Activated CD4-positive, alpha-beta T cell treated with anti-CD3 and anti-CD28 coated beads, Interleukin-2, amount 10 ng/mL, durations not matched to agents 24 days and 14 days (primary cell): ENCODE measurements at places on chromosomes 5 and 9. TPM values are rescaled to one million over a fixed set of nuclear protein-coding genes. Genes with fewer than 3 reads are reported as not detected.

DNA sequence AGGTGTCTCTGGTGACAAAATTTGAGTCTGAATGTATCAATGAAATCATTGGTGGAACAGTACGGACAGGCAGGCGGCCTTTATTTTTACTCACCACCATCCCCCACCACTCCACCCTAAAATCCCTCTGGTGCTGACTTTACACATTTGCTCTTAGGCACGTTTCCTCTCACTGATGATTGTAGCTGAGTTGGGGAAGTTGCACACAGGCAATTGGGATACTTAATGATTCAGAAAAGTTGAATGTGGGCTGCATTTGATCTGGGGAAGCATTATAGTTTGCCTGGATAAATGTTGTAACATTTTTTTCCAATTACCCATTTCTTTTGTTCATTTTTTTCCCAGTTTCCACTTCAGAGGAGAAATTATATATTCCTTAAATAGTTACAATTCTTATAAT is 658.4 kb downstream of the TLR4 start:
- no peak overlapping the region for H3K4me3 ChIP-seq
- no peak for DNase-seq
- H3K27me3 ChIP-seq = no peaks in the 10 kb centered on the region
- no peaks in the 10 kb centered on the region for H3K4me1 ChIP-seq

ZFP2 gene
- total RNA-seq = 0.33 TPM in 1 of 2 replicates, not detected in the other

DNA sequence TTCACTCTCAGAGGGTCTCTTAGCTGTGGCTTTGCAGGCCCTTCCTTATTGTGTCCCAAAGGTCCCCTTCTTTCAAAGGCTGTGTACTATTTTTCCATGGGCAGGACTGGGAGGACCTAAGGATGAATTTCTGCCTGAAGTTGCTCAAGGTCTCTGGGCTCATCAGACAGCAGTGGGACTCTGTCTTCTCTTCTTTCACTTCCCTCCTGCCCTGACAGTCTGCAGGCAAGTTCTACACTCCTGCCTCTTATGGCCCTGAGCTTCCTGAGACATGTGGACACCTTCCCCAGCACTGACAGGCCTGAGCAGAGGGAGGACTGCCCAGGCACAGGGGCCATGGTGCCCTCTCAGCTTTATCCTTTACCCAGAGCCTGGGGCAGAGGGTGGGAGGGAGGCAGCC is 14.8 kb downstream of the ENHO start:
- no peak overlapping the region for H3K4me3 ChIP-seq
- no peaks in the 10 kb centered on the region for H3K36me3 ChIP-seq
- H3K27me3 ChIP-seq = peaks cover 9% of the 10 kb centered on the region
- no peaks in the 10 kb centered on the region for H3K4me1 ChIP-seq

GRCh38 chr9:110028271-110028670 is 179.7 kb downstream of the C9orf152 start:
- no peak overlapping the region for H3K4me3 ChIP-seq
- H3K27me3 ChIP-seq = peaks cover 2% of the 10 kb centered on the region
- H3K36me3 ChIP-seq = no peaks in the 10 kb centered on the region
- H3K27ac ChIP-seq = no peak overlapping the region

- H3K4me1 ChIP-seq = no peaks in the 10 kb centered on the region
- no peak overlapping the region for H3K27ac ChIP-seq
- no peak overlapping the region for H3K4me3 ChIP-seq
Measured at GRCh38 chr5:148768806-148769415, 57.5 kb upstream of the ADRB2 start.

DNA sequence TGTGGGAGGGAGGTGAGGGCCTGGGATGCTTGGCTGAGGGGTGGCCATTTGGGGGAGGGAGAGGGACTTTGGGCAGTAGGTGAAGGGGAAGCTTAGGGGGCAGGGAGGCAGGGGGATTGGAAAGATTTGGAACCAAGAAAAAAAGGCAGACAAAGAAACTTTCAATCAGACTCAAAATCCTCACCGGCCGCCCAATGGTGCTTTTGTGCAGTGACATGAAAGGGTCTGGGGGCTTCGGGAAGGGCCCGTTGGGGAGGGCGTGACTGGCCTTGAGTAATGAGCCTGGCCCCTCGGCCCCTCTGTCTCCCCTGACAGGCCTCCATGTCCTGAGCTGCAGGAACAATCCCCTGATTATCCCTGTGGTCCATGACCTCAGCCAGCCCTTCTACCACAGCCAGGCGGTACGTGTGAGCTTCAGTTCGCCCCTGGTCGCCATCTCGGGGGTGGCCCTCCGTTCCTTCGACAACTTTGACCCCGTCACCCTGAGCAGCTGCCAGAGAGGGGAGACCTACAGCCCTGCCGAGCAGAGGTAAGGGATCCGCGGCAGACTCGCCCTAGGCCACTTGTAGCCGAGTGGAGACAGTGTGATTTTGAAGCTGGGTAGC is 181.1 kb downstream of the PAPPA start:
- no peaks in the 10 kb centered on the region for H3K4me1 ChIP-seq
- no peaks in the 10 kb centered on the region for H3K27me3 ChIP-seq
- no peak overlapping the region for H3K27ac ChIP-seq
- no peak for DNase-seq

DNAH5 gene
- total RNA-seq = not detected in 2 replicates

MOB3B gene
- 0.82 and 1.1 TPM in 2 replicates for total RNA-seq

- no peaks in the 10 kb centered on the region for H3K27me3 ChIP-seq
- H3K4me1 ChIP-seq = no peaks in the 10 kb centered on the region
- H3K36me3 ChIP-seq = no peaks in the 10 kb centered on the region
- DNase-seq = no peak
Measured at GRCh38 chr9:134488331-134489280, 153.0 kb upstream of the COL5A1 start.

- H3K36me3 ChIP-seq = no peaks in the 10 kb centered on the region
- no peak for DNase-seq
- H3K4me3 ChIP-seq = no peak overlapping the region
- H3K27ac ChIP-seq = no peak overlapping the region
- H3K4me1 ChIP-seq = no peaks in the 10 kb centered on the region
Measured at GRCh38 chr9:133008824-133009223, 22.0 kb upstream of the GTF3C5 start.

DNA sequence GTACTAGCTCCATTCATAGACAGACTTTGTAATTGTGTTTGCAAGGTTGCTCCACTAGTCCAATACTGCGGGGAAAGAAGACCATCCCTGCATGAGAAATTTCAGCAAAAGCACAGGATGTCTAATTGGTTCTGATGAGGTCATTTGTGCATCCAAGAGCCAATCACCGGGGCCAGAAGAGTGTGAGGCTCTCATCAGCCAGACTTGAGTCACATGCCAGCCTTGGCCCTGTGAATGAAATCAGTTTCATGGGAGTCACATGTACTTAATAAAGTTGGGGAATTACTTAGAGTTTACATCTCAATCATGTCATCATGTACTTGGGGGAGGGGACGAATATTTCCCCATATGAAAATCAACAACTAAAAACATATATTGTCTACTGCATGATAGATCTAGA is 1236.0 kb downstream of the MAT2B start:
- DNase-seq = no peak
- no peak overlapping the region for H3K27ac ChIP-seq
- no peak overlapping the region for H3K4me3 ChIP-seq
- H3K27me3 ChIP-seq = no peaks in the 10 kb centered on the region
- H3K36me3 ChIP-seq = no peaks in the 10 kb centered on the region

- peaks cover 16% of the 10 kb centered on the region for H3K4me1 ChIP-seq
- peaks cover 2% of the 10 kb centered on the region for H3K36me3 ChIP-seq
- DNase-seq = peak; percentile 84
Measured at GRCh38 chr5:108003178-108003577, 332.4 kb upstream of the EFNA5 start.

RNF180 gene
- total RNA-seq = not detected in 2 replicates

GRCh38 chr5:68494771-68495170 is 279.2 kb downstream of the PIK3R1 start:
- H3K4me1 ChIP-seq = no peaks in the 10 kb centered on the region
- no peak overlapping the region for H3K4me3 ChIP-seq
- no peak for DNase-seq
- no peak overlapping the region for H3K27ac ChIP-seq
- no peaks in the 10 kb centered on the region for H3K36me3 ChIP-seq

ARSK gene
- total RNA-seq = 3.2 and 4.1 TPM in 2 replicates

DNA sequence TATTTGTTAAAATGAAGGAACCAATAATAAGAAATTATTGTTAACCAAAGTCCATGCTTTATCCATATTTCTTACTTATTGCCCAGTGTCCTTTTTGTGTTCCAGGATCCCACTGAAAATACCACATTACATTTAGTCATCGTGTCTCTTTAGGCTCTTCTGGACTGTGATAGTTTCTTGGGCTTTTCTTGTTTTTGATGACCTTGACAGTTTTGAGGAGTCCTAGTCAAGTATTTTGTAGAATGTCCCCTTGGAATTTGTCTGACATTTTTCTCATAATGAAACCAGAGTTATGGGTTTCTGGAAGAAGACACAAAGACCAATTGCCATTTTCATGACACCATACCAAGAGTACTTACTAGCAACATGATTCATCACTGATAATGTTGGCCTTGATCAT is 13.6 kb upstream of the COMMD10 start:
- no peaks in the 10 kb centered on the region for H3K36me3 ChIP-seq
- DNase-seq = no peak
- peaks cover 39% of the 10 kb centered on the region for H3K27me3 ChIP-seq
- H3K27ac ChIP-seq = no peak overlapping the region
- H3K4me3 ChIP-seq = no peak overlapping the region
- peaks cover 5% of the 10 kb centered on the region for H3K4me1 ChIP-seq

- peaks cover 10% of the 10 kb centered on the region for H3K4me1 ChIP-seq
- peak within 1 kb of the TSS; percentile 55 for H3K4me3 ChIP-seq
- DNase-seq = peak; percentile 91
- peaks cover 46% of the 10 kb centered on the region for H3K27me3 ChIP-seq
- H3K36me3 ChIP-seq = no peaks in the 10 kb centered on the region
Measured at GRCh38 chr5:172640822-172641358, at the start of gene NEURL1B. Gene NEURL1B (plus strand): TSS chr5:172641263. CDS start chr5:172641407, 144 bp downstream.

ABITRAM gene
- total RNA-seq = 14.2 and 15.9 TPM in 2 replicates

GRCh38 chr5:16548115-16548514 is 68.7 kb downstream of the RETREG1 start:
- H3K36me3 ChIP-seq = peaks cover 5% of the 10 kb centered on the region
- H3K27me3 ChIP-seq = no peaks in the 10 kb centered on the region
- H3K4me1 ChIP-seq = peaks cover 15% of the 10 kb centered on the region
- no peak overlapping the region for H3K4me3 ChIP-seq

OGN gene
- total RNA-seq = not detected in 2 replicates

PAPPA gene
- not detected in 2 replicates for total RNA-seq

SPINK5 gene
- not detected in 2 replicates for total RNA-seq

DNA sequence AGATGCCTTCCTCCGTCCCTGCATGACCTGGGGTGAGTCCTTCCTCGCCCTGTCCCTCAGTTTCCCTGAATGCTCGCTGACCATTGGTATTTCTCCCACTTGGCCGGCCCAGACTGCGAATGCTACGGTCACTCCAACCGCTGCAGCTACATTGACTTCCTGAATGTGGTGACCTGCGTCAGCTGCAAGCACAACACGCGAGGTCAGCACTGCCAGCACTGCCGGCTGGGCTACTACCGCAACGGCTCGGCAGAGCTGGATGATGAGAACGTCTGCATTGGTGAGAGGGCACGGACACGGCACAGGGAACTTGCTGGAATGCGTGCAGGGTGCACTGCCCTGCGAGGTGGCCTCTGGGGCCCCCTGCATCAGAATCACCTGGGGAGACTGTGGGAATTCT is 77.1 kb downstream of the NTNG2 start:
- H3K27ac ChIP-seq = no peak overlapping the region
- H3K4me1 ChIP-seq = peaks cover 15% of the 10 kb centered on the region
- no peaks in the 10 kb centered on the region for H3K36me3 ChIP-seq
- peaks cover 12% of the 10 kb centered on the region for H3K27me3 ChIP-seq

GRCh38 chr5:173689737-173690360 is 73.4 kb upstream of the BOD1 start:
- DNase-seq = no peak
- no peak overlapping the region for H3K4me3 ChIP-seq
- H3K36me3 ChIP-seq = no peaks in the 10 kb centered on the region
- no peaks in the 10 kb centered on the region for H3K4me1 ChIP-seq
- H3K27me3 ChIP-seq = no peaks in the 10 kb centered on the region

CREBRF gene
- 6.2 and 6.7 TPM in 2 replicates for total RNA-seq

- no peak overlapping the region for H3K27ac ChIP-seq
- no peak for DNase-seq
- peaks cover 2% of the 10 kb centered on the region for H3K27me3 ChIP-seq
- no peaks in the 10 kb centered on the region for H3K36me3 ChIP-seq
- no peak overlapping the region for H3K4me3 ChIP-seq
Measured at GRCh38 chr5:139226131-139226530, 28.0 kb upstream of the SIL1 start.

DNA sequence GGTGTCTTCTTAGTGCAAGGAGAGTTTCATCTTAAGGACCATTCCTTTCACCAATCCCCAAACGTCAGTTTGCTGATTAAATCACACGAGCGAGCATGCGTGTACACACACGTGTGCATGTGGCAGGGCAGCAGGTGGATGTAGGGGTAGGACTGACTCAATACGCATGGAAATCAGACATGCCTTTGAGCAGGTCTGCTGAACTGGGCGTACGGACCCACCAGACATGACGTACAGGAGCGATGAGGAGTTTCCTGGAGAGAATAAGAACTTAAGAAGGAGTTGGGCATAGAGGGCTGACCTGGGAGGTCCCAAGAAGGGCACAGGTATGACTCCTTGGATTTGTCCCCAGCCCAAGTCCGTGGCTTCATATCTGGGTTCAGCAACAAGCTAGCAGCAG is 170.0 kb downstream of the FGF18 start:
- no peaks in the 10 kb centered on the region for H3K4me1 ChIP-seq
- no peak overlapping the region for H3K4me3 ChIP-seq
- no peak overlapping the region for H3K27ac ChIP-seq
- DNase-seq = no peak
- H3K36me3 ChIP-seq = no peaks in the 10 kb centered on the region
